ENCODE measurements at places on chromosomes 5 and 9.

DNA sequence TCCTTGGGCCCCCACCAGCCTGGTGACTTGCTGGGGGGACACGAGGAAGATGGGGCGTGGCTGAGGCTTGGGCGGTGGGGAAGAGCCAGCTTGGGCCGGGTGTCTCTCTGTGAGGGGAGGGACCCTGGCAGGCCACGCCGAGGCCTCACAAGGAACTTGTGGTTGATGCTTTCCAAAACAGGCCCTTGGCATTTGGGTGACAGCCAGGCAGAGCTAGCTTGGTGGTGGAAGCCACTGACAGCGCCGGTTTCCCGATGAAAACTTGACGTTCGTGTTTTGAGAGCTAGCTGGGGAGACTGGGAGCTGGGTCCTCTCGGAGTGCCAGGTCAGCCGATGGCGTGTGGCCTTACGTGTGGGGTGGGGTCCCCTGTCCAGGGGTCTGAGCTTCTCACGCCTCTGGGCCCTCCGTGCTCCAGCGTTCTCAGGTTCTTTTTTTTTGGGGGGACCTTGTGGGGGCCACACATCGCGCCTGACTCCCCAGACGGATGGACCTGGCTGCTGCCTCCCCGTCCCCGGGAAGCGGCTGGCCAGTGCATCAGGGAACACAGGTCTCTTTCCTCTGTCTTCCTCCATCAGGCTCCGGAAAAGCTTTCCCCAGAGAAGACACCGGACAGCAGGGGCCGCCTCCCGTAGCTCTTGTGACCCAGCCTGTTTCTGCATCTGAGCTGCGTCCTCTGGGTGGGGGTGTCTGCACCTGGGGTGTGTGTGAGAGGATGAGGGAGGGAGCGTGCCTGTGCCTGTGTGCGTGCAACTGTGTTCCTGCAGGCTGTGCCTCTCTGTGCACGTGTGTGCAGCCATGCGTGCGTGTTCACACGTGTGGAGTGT lies 129.3 kb upstream of the LPCAT1 start:
- no peak for DNase-seq

DNA sequence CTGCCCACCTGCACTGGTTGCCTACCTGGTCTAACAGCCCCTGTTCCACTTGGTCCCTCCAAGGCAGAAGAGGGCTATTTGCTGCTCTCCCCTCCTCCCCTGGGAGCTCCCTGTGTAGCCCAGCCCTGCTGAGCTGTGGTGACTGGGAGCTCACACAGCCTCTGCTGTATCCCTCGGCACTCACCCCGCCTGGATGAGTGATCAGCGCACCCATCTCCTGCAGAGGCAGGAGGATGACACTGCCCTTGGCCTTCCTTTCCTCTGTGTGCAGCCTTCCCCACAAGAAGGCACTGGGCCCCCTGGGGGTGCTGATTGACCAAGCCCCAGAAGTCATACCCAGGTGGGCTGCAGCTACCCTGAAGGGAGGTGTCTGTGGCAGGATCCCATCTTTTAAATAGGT lies 134.2 kb downstream of the ADAMTS2 start:
- DNase-seq: no peak

DNA sequence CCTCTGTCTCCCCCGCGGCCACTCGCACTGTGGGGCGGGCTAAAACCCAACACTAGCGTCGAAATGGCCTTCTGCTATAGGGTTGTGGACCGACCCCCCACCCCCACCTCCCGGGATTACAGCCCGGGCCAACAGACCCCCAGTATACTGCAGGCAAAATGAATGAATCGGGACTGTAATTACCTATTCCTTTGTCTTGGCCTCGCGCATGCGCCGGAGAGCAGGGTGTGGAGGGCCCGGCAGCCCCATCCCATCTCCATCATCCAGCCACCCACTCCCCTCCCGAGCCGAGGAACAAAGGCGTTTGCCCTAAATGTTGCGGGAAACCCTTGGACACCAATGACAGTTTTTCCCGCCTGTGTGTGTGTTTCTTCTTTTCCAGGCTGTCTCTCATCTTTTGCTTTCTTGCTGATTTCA lies 1.6 kb downstream of the BASP1 start:
- no peak for DNase-seq

- DNase-seq: no peak
Measured at GRCh38 chr5:360257-361027, 38.9 kb downstream of the AHRR start.

GRCh38 chr5:66718374-66719002 lies 122.3 kb downstream of the MAST4 start:
- DNase-seq: no peak

DNA sequence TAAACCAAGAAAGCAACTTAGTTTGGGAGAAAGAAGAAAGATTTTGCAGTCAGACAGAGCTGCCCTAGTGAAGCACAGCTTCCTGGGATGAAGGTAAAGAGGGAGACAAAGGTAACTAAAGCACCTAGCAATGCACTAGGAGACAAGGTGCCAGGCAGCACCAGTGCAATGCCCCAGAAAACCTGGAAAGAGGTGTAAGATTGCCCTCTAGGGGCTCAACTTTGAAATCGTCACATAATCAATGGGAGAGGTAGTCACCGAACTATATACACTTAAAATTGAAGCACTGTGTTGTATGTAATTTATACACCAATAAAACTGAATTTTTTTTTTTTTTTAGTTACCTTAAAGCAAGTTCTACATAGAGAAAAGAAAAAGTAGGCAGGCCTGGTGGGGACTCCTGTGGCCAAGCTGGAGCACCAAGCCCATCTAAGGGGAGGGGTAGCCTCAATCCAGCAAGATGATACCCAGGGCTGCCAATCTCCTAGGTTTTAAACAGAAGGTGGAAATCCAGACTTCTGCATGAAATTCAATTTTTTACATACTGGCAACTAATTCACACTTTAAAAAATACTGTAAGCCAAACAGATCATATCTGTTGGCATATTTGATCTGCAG lies 48.2 kb downstream of the CDK5RAP2 start:
- no peak for DNase-seq

DNA sequence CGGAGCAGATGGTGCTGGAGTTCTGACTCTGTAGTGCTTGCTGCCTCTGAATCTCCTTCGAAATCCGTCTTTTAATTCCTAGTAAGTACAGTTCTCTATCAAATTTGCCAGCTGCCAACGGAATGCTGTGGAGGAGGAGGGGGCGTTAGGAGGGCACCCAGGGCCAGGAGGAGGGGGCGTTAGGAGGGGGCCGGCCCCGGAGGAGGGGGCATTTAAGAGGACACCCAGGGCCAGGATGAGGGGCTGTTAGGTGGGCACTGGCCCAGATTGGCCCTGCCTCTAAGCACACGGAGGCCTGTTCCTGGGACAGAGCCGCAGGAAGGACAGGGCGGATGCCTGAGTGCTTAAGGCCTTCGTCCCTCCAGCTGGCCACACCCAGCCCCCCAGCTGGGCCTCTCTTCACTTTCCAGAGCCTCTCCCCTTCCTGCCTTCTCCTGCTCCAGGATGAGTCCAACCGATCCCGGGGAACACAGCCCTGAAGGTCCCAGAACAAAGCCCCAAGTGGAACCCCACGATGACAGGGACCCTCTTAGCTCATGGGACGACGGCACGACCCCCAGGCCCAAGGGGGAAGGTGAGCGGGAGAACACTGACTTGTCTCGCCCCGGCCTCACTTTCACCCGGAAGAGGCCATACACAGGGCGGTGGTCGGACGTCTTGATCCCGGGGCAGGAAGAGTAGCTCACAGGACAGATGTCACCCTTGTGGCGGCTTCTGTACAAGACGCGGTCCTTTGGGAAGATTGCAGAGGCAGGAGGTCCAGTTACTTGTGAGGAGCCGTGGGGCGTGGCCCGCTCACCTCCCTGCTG lies 9.8 kb downstream of the INPP5E start:
- DNase-seq: no peak

GRCh38 chr5:36206913-36207312 lies 34.8 kb downstream of the NADK2 start:
- DNase-seq: no peak

DNA sequence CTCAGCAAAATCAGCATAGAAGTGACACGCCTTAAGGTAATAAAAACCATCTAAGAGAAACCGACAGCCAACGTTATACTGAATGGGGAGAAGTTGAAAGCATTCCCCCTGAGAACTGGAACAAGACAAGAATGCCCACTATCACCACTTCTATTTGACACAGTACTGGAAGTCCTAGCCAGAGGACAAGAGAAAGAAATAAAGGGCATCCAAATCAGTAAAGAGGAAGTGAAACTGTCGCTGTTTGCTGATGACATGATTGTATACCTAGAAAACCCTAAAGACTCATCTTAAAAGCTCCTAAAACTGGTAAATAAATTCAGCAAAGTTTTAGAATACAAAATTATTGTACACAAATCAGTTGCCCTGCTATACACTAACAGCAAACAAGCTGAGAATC lies 393.3 kb downstream of the KIF4B start:
- no peak for DNase-seq

GRCh38 chr5:81242906-81243436 lies 9.8 kb downstream of the CKMT2 start:
- DNase-seq: no peak

- DNase-seq: no peak
Measured at GRCh38 chr5:107352576-107352975, 318.2 kb downstream of the EFNA5 start.

DNA sequence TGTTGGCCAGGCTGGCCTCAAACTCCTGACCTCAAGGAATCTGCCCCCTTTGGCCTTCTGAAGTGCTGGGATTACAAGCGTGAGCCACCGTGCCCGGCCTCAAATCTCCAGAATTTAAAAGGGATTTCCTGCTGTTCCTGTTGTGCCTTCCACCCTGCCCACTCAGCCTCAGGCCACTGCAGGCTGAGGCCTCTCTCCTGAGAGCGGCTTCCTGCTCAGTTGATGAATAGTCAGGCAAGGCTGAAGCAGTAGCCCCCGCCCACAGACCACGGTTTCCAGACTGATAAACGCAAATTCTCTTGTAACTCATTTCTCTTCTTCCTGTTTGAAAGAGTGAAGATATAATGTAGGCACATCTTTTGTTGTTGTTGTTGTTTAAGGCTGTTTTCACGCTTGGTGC lies 127.0 kb upstream of the PLCXD3 start:
- no peak for DNase-seq

DNA sequence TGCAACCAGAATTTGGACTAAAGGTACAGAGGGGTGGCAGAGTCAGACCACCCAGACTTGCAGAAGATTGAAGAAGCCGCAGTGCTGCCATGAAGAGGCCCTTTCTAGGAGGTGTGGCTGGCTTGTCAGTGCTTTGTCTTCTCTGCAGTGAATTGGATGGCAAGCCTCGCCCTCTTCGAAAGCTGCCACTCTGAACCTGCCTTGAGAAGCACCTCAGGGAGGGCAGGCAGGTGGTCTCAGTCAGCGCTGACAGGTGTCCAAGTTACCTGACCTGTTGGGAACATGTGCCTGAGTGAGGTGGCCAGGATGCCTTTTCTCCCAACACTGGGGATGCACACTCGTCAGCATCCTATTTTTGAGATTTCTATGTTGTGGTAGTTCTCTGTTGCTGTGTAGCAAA lies 6.2 kb downstream of the TENT4A start:
- no peak for DNase-seq

DNA sequence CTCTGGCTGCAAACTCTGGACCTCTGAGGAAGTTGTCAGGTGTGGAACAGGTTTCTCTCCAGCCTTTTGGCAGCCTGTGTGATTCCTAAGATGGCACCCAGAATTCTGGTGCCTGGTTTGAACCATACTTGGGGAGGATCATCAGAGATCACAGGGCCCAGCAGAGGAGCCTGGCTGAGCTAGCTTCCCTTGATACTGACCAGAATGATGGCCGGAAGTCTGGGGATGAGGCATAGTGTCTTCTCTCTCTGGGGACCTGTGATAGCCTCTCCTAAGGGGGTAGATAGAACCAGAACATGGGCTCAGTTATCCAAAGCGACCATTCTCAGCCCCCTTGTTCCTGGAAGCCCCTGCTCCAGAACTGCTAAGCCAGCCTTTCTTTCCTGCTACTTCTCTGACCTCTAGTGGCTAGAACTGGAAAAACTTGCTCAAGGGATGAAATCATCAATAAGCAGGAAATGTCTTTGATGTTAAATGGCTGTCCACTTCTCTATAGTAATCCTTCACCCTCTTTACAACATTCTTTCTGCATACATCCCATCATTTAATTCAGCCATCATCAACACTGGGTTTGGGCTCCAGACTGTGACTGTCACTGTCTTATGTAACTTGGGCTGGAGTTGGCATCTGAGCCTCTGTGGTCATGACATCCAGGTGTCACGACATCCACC lies 55.1 kb downstream of the C9orf152 start:
- DNase-seq: no peak

DNA sequence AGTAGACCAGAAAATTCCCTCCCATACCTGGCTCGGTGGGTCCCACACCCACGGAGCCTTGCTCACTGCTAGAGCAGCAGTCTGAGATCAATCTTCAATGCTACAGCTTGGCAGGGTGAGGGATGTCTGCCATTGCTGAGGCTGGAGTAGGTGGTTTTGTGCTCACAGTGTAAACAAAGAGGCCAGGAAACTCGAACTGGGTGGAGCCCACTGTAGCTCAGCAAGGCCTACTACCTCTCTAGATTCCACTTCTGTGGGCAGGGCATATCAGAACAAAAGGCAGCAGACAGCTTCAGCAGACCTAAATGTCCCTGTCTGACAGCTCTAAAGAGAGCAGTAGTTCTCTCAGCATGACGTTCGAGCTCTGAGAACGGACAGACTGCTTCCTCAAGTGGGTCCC lies 5.6 kb upstream of the GZMA start:
- no peak for DNase-seq

GRCh38 chr5:14850419-14851049 lies 21.0 kb downstream of the ANKH start:
- no peak for DNase-seq

- no peak for DNase-seq
Measured at GRCh38 chr5:34476941-34477565, 179.1 kb upstream of the RAI14 start.

DNA sequence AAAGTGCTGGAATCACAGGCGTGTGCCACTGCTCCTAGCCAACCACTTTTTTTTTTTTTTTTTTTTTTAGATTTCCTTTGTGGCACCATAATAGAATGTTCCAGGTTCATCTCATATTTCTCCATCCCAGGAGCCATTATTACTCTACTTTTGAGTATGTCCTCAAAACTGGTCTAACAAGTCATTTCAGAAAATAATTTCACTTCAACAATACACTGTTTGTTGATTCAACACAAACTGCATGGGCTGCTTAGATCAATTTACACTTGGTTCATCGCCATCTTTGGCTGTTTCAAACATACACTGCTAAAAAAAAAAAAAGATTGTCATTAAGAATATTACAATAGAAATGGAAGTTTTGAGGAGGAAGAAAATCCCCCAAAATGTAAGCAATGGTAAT lies 57.9 kb downstream of the CSNK1A1 start:
- DNase-seq: no peak

DNA sequence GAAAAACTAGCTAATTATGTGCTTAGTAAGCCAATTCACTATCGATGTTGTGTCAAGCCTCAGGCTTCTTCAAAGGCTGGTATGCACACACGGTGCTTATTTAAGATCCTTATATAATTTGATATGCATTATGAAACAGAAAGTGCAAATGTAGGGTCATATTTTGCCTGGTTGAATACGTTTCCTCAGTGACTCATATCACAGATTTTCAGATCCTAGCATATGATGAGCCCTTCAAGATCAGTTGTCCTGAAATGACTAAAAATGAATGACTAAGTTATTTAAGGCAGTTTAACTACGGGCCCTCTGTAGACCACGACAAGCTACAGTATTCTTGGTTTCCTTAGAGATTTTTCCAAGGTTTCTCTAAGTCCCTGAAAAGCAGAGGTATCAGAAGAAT lies 778.3 kb downstream of the PRELID2 start:
- no peak for DNase-seq
